ENCODE measurements at places on chromosomes 6 and 20.

GRCh38 chr20:53957451-53958172, 112.8 kb downstream of the BCAS1 start:
- no peak for DNase-seq
- peaks cover 5% of the 10 kb centered on the region for H3K4me1 ChIP-seq
- no peaks in the 10 kb centered on the region for H3K36me3 ChIP-seq
- H3K27ac ChIP-seq, result no peak overlapping the region

DNA sequence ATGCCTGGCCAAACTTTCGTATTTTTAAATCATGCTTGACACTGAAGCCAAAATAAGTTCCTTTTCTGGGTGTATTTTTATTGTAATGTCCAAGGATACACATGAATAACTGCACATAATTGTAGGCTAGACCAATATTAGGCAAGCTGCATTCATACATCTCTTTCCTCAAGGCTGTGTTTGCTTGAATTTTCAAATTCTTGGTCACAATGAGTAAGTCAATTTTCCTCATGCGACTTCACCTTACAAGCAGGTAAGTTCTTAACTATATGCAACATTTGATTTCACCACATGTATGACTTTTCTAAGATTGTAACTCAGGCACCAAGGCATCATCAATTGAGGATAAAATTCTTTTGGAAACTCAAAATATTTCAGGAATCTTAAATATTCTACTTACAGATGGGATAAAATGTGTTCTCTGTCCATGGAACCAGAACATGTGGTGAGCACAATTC, 112.4 kb upstream of the ZNF217 start:
- H3K4me3 ChIP-seq, result no peak overlapping the region
- no peaks in the 10 kb centered on the region for H3K27me3 ChIP-seq
- DNase-seq, result no peak

GRCh38 chr20:63129991-63130657, 85.8 kb downstream of the YTHDF1 start:
- no peak overlapping the region for H3K27ac ChIP-seq
- H3K4me1 ChIP-seq, result no peaks in the 10 kb centered on the region

- no peak overlapping the region for H3K4me3 ChIP-seq
- H3K36me3 ChIP-seq, result no peaks in the 10 kb centered on the region
- no peaks in the 10 kb centered on the region for H3K27me3 ChIP-seq
- H3K27ac ChIP-seq, result no peak overlapping the region
- no peak for DNase-seq
These were observed 641.6 kb downstream of the HACE1 start for GRCh38 chr6:104218116-104218515.

DNA sequence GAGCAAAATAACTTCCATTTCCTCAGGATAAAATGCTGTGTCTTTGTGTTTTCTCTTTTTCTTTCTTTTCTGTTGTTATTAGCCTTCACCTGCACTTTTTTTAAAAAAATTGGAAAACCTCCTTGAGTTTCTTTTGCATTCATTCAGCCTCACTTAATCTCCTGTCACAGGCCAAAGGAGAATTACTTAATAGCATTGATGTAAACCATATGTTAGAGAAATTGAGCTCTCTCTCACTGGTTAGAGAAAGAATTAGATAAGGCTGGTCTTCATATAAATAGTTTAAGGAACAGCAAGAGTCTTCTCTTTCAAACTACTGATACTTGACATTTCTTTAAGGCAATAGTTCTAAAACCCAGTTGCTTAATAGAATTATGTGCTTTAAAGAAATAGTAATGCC, 564.2 kb downstream of the TFAP2B start:
- no peak for DNase-seq
- H3K4me1 ChIP-seq, result no peaks in the 10 kb centered on the region
- no peaks in the 10 kb centered on the region for H3K36me3 ChIP-seq
- no peak overlapping the region for H3K4me3 ChIP-seq
- no peaks in the 10 kb centered on the region for H3K27me3 ChIP-seq
- H3K27ac ChIP-seq, result no peak overlapping the region

DNA sequence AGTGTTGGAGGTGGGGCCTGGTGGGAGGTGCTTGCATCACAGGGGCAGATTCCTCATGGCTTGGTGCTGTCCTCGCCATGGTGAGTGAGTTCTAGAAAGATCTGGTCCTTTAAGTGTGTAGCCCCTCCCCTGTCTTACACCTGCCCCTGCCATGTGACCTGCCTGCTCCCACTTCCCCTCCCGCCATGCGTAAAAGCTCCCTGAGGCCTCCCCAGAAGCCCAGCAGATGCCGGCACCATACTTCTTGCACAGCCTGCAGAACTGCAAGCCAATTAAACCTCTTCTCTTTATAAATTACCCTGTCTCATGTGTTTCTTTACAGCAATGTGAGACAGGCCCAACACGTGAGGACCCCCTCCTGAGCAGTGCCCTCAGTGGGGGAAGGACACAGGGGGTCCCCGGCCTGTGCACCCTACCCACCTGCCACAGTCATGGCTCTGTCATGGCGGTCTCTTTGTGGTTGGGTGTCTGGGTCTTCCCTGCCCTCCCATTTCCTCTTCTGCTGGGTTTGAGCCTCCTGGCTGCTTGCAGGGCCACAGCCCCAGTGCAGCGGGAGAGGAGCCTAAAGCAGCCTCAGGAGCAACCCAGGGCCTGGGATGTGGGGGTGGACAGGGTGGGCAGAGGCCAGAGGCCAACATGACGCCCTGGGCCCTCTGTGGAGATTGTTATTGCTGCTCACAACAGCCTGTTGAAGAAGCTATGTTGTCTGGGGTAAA, 87.2 kb upstream of the QKI start:
- no peak for DNase-seq
- no peaks in the 10 kb centered on the region for H3K27me3 ChIP-seq
- H3K4me3 ChIP-seq, result no peak overlapping the region

GRCh38 chr6:107928984-107929383, 29.0 kb downstream of the SEC63 start:
- H3K36me3 ChIP-seq, result no peaks in the 10 kb centered on the region
- H3K4me1 ChIP-seq, result peaks cover 3% of the 10 kb centered on the region
- H3K27me3 ChIP-seq, result no peaks in the 10 kb centered on the region
- H3K27ac ChIP-seq, result no peak overlapping the region

Measured in liver (tissue), 10 donors.